ENCODE measurements at places on chromosomes 16 and 17.

- DNase-seq = no peak
Measured at GRCh38 chr16:49844359-49844758, 11.6 kb downstream of the ZNF423 start.

DNA sequence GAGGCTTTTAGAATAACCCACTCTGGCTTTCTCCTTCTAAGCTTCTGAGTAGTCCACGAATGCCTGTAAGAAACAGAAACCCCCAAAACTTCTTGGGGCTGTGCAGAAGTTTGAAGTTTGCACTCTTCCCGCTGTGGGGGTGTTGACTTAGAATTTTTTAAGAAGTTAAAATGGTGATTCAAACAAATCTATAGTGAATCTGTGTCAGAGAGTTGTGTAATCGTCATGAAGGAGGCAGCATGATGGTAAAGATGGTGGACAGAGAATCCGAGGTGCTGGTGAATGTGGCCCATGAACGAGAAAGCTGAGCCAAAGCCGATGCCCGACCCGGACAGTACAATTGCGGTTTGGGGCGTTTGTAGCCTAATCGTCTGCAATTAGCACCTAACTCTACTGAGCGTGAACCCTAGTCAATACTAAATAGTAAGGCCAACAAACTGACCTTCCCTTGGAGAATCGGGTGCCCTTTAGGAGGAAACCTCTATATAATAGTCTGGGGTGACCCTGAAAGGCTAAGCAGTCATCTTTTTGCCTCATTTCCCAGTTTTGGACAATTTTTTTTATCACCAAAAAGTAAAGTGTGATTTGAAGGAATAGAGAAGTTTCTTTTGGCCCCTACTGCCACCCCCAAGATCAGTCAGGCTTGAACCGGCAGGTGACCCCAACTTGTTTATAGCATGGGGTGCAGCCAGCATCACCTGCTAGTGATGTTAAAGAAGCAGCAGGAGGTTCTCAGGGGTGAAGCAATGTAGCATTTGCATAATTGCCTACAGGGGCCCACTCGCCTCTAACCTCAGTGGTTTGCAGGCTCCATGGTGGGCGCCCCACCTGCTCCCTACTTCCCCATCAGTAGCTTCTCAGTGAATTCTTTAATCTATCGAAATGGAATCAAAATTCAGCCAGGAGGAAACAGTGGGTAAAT, 11.2 kb downstream of the IRF8 start:
- DNase-seq = no peak

- DNase-seq = no peak
Measured at GRCh38 chr17:79251824-79252223, 177.2 kb downstream of the ENGASE start.

- no peak for DNase-seq
Measured at GRCh38 chr17:79784353-79785016, 6.5 kb downstream of the CBX2 start.

- no peak for DNase-seq
Measured at GRCh38 chr16:86167061-86167460, 268.1 kb downstream of the IRF8 start.

DNA sequence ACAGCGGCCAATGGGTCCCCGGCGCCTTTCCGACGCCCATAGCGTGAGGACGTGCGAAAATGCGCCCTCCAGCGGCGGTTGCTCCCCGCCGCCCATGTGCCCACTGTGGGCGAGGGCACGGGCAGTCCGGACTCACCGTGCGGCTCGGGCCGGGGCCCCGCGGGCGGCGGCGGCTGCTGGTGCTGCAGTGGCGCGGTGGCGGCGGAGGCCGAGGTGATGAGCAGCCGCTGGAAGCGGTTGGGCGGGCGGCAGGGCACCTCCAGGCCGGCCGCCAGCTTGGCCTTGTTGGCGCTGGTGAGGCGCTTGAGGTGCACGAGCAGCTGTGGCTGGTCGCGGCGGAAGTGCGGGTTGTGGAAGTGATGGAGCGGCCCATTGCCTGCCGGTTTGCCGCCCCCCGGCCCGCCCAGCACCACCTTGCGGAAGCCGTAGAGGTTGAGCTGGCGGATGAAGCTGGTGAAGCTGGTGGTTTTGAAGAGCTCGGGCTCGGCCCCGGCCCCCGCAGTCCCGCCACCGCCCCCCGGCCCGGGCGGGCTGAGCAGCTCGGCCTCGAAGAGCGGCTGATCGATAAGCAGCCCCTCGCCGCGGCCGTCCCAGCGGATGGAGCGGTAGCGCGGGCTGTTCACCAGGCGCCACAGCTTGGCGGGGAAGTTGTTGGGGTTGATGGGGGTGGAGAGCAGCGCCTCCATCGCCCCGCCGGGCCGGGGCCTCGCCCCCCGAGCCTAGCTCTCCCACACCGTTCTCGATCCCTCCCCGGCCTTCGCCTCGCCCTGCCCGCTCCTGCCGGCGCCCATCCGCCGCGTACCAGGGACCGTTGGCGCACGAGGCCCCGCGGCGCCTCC, at the start of gene HSF5:
Gene HSF5, minus strand, starts transcription at position 820 of the 839 bp plus-strand sequence. Its CDS starts 134 bp downstream, at position 686.
- no peak for DNase-seq

DNA sequence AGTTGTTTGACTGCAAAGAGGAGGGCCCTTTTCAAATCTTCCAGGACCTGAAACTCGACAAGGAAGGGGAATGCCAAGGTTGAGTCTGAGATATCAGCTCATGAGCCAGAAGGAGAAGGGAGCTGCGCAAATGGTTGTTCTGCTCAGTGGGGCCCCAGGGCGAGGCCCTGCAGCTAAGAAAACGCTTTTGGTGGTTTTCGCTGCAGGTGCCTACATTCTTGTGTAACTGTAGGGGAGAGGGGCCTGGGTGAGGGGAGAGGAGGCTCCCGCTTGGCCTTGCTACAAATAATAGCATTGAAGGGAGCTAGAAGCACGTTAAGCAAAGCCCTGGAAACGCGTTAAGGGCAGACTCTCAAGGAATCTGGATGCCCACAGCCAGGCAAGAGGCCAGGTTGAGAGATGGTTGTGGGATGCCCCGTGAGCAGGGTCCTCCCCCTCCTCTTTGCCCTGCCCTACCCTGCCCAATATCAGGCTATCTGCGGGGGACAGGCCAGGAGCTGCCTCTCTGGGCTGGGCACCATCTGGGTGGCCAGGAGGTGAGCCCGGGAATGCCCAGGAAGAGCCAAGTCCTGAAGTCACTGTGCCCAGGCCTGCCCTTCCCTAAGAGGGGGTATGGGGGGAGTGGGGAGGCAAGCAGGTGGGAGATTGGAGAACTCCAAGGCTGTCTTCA, 21.9 kb downstream of the GPR142 start:
- DNase-seq = peak; percentile 32

GRCh38 chr16:73549984-73550631, 502.2 kb upstream of the ZFHX3 start:
- no peak for DNase-seq

Measured in Jurkat, Clone E6-1 (cell line).